NT2/D1 (cell line): ENCODE measurements at places on chromosomes 1 and 21.

DNA sequence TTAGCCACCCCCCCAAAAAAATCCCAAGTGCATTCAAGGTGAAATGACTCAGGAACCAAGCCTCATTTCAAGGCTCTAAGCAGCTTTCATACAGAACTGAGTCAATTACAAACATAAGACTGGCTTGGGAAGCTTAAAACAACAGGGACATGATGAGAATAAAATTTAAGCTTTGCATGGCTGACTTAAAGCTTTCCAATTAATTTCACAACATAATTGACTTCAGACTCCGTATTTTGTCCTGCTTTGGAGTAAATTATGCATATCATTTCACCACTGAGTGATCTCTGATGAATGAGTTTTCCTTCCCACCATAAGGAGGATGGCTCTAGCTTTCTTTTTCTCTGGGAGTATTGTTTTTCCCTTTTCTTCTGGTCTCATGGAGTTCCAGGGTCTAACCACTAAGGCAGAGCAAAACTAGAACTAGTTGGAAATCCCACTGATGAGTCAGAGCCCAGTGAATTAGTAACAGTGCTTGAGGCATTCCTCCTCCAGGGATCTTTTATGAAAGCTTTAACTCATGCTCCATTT, 72.8 kb downstream of the XCL2 start:
- no peak for DNase-seq

DNA sequence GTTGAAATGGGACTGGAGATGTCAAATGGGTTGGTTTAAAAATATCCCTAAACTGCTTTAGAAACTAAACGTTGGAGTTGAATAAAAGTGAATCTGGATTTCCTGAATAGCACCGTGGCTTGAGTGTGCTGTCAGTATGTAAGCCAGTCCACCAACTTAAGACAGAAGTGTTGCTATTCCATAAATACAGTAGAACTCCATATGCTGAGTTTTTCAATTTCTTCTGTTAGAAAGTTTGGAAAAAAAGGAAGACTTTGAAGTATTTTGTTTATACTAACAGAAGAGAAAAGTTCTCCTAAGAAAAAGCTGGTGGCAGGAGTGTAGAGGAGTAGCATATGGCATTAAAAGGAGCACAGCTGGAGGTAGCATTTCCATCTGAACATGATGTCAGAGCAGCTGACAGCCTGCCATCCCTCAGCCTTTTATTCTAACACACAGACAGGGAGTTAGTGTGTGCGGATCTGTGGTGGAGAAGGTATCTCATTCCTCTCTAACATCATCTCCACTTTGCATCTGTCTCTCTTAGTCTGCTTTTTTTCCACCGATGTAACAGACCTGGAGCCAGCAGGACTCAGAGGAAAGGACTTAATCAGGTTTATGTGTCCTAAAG, at the start of gene ZBTB18:
Gene ZBTB18, plus strand, starts transcription at position 449 of the 610 bp plus-strand sequence. Its CDS starts 149 bp downstream, at position 598.
- DNase-seq = peak; percentile 39

GRCh38 chr1:54936791-54937190, 43.6 kb upstream of the TMEM61 start:
- DNase-seq = no peak

DNA sequence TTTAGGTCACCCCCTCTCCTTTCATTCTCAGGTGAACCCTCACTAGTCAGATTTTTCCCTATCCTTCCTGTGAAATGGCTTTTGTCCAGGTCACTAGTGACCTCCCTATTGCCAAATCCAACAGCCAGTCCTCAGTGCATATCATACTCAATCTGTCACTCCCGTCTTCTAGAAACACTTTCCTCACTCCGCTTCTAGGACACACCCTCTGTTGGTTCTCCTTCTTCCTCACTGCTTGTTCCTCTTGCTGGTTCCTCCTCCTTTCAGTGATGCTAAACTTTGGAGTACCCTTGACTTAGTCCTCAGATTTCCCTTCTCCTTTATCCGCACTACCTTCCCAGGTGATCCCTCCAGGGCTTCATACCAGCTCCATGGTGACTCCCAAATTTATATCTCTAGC, 94.3 kb downstream of the RNF220 start:
- DNase-seq = no peak

- no peak for DNase-seq
Measured at GRCh38 chr1:232725305-232726047, 79.7 kb upstream of the MAP10 start.

DNA sequence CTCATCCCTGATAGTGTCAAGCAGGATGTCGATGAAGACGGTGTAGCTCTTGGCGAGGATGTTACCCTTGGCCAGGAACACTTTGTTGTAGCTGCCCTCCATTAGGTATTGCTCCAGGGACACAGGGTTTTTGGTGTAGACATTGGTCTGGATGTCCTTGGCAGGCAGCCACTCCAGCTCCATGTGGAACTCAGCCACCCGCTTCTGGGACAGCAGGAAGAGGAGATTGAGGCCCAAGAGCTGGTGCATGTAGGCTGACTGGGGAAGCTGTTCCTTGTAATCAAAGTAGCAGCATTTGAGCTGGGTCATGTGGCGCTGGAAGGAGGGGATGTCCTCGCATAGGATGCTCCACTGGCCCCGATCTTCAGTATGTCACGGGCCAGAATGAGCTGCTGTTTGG, 9.5 kb downstream of the IL6R start:
- DNase-seq = no peak

GRCh38 chr1:149986486-149987296, 23.8 kb downstream of the OTUD7B start:
- DNase-seq = no peak

DNA sequence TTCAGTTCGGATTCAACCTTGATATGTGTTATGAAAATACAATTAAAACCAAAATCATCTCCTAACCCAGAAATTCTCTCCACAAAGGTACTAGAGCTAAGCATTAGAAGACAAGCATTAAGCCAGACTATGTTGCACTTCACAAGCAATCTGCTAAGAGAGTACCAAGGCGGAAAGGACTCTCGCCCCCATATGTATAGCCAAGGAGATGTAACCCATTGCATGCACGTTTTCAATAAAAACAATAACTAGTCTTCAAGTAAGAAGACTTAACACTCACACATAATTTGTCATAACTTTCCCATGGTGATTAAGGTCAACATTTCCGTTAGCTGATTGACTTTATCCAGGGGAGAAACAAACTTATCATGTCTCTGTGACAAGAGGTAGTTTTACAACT, 27.6 kb upstream of the PTPRC start:
- DNase-seq = no peak

- DNase-seq = no peak
Measured at GRCh38 chr1:112285746-112286145, 110.3 kb upstream of the CTTNBP2NL start.

DNA sequence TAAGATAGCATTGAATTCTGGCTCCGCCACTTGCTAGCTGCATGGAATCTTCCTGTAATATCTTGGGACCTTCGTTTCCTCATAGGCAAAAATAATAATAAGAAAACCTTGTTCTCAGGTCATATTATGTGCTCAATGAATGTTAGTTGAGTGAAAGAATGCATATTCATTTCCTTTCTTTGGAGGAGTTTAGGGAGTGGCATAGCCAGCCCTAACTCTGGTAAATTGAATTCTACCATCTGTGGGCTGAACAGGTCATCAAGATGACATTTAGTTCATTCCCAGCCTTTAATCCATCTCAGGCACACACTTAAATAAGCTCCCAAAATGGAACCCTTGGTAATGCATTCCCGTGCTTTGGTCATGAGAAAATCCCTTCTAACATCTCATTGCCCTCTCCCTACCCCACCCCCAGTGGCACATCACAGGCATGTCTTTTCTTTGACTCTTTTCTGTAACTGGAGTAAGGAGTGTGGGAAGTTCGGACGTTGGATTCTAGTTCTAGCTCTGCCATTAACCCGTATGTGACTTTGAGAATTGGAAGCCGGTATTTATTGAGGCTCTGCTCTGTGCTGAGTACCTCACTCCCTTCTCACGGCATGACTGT, 13.2 kb upstream of the MYOG start:
- DNase-seq = no peak

DNA sequence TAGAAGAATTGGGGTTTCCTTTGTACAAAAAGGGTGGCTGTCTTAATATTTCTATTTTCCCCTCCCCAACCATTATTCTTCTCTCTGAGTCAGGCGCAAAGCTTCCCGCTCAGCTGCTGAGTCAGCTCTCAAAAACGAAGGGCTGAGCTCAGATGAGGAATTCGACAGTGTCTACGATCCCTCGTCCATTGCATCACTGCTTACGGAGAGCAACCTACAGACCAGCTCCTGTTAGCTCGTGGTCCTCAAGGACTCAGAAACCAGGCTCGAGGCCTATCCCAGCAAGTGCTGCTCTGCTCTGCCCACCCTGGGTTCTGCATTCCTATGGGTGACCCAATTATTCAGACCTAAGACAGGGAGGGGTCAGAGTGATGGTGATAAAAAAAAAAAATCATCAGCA, 3.0 kb upstream of the TUFT1 start:
- DNase-seq = no peak

- no peak for DNase-seq
Measured at GRCh38 chr21:43191971-43192370, 23.2 kb downstream of the CRYAA start.

- no peak for DNase-seq
Measured at GRCh38 chr21:34998176-34998575, 50.9 kb downstream of the RUNX1 start.

DNA sequence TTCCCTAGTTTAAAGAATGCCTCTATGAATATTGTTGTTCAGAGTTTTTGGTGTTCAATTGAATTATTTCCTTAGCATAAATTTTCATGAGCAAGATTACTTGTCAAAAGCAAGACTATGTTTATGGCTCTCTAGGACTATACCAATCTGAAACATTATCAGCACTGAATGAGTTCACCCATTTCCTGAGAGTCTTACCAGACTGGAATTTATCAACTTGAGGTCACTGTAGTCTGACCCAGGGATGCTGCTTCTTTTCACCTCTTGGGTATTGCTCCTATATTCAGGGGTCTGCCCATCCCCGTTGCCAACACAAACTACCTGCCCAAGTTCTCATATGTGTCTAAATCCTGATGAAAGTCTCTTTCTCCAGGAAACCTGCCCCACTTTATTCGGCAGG, 42.6 kb downstream of the OPTC start:
- DNase-seq = no peak

DNA sequence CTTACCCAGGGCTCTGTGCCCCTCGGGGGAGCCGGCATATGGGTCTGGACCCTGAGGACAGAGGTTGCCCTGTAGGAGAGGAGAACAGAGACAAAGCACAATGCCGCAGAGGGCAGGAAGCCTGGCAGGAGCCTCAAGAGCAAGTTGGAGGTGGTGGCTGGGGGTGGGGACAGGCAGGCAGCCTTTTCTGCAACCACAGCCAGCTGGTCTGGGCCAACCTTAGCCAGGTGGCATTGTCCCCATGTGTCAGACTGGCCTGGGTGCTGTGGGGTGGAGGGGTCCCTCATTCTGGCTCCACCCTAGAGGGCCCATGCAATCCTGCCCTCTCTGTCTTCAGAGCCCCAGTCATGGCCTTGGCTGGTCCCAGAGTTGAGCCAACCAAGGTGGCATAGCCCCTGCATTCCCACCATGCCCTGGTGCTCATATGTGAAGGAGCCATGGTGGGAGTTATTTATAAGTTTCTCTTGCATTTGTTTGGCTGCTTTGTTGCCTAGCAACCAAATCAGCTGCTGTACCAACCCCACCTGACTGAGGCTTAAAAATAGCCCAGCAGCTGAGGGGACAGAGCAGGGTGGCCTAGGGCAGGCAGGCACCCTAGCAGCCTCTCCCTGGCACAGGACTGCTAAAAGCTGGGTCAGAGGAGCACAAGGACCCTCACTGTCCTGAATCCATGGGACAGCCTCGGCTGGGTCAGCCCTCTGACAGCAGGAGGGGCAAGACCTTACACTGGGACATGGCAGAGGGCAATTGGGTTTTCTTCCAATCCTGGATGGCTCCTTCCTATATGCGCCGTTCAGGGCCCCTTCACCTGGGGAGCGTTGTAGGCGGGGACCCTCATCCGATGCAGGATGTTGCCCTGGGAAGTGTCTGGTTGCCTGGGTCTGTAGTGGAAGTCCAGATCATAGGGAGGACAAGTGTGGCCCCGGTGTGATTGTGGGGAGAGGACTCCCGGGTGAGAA, 19.5 kb downstream of the MAP7D1 start:
- DNase-seq = no peak

DNA sequence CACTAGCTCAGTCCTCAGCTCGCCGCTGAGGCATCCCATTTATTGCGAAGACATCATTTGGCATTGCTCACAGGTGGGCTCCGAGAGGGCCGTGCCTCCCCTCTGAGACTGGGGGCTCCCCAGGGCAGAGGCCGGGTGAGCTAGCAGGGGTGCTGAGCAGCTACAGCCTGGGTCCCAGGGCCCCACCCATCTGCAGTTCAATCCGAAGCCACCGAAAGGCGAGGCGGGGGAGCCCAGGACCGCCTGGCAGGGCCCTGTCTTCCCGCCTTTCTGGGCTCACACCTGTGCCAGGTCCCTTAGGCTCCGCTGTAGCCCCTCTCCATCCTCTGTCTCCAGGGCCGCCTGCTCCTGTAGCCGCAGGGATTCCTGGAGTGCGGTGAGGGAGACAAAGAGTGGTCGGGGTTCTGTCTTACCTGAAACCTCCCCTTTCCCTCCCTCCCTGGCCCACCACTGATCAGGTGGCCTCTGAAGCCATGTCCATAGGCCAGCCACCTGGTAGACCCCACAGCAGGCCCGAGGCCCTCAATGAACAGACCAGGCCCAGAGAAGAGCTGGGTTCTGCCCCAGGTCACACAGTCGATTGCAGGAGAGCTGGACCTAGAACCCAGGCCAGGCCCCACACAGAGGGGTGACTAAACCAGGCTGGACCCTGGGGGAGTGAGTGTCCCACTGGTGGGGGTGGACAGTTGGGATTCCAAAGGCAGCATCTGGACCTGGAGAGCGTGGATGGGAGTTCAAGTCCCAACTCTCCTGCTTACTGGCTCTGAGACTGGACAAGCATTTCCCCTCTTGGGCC, 18.1 kb upstream of the NBPF1 start:
- DNase-seq = no peak

GRCh38 chr1:111732718-111733117, 6.5 kb downstream of the INKA2 start:
- DNase-seq = no peak
